ENCODE measurements at places on chromosomes 16 and 17.
A peak's percentile ranks its signal among the peaks of the same experiment; 100 is the strongest.

DNA sequence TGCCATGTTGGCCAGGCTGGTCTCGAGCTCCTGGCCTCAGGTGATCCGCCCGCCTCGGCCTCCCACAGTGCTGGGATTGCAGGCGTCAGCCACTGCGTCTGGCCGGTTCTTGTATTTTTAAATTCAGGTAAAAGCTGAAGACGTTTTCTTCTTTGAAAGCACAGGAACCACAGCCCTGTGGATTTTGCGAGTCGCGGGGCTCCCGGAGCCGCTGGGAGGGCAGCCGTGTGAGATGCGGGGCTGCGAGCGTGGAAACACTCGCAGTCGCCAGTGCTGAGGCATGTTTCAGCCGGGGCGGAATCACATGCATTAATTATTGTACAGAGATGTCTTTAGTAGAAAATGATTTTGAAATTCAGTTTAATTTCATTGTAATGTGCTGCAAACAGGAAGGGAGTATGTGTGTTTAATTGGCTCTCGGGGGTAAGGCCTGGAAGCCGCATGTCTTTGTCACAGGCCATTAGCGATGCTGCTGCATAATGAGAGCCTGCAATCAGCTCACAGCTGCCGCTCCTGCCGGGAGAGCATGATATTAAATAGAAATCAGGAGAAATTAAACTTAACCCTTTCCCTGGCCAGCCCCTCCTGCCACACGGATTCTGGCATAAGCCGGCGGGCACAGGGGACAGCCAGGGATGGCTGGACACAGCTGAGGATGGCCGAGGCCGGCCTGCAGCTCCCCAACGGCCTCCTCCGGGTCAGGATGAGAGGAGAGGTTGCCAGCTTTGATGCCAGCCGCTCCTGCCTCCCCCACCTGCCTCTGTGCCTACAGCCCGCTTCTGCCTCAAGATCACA is 35.4 kb upstream of the CDH15 start:
- DNase-seq: no peak

DNA sequence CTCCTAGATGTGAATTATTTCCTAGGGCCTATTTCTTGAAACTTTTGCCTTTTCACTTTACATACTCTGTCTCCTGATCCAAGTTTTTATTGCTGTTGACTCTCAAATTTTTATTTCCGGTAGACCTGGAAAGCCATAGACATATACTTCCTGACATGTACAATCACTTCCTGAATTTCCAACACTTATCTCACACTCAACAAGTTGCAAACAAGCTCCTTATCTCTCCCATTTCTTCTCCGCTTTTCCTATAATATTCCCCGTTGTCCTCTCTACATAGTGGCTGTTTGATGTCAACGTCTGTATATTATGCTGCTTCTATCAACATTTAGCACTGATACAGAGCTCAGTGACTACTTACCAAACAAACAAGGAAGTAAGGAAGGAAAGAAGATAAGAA is 59.3 kb downstream of the IKZF3 start:
- no peak for DNase-seq

GRCh38 chr17:43891851-43892646 is 15.3 kb downstream of the MPP2 start:
- no peak for DNase-seq

GRCh38 chr17:3828151-3828851 is 17.7 kb downstream of the NCBP3 start:
- peak; percentile 44 for DNase-seq

All from LHCN-M2 (cell line).